DMS79 treated with DMSO at 0.1 percent for 48 hours (cell line): ENCODE measurements at places on chromosomes 2 and 18.

- no peak for DNase-seq
Measured at GRCh38 chr2:37739153-37739552, 67.7 kb upstream of the CDC42EP3 start.

GRCh38 chr2:76310894-76311633 is 600.3 kb upstream of the GCFC2 start:
- DNase-seq, result peak; percentile 13

DNA sequence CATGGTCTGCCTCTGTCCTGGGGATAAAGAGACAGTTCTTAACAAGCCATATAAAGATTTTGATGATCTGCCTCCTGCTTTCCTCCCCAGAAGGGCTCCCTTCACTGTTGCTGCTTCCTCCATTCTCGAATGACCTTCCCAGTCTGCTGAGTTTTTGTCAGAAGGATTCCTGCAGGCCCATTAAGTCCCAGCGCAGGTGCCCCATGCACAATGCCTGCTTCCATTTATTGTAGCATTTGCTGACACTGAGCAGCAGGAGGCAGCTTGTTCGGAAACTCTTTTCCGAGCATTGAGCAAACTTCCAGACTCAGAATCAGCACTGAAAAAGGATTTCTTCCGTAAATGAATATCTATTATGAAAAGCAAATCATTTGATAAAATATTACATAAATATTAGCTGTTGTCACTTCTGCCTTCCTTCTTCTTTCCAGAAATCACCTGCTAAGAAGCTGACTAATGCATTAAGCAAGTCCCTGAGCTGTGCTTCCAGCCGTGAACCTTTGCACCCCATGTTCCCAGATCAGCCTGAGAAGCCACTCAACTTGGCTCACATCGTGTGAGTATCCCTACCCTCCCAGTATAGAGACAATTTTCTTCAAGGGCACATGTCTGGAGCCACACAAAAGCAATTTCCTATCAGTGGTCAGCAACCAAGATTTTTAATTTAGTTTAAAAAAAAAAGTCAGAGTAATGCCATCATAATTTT is 110.4 kb downstream of the DTNA start:
- no peak for DNase-seq

DNA sequence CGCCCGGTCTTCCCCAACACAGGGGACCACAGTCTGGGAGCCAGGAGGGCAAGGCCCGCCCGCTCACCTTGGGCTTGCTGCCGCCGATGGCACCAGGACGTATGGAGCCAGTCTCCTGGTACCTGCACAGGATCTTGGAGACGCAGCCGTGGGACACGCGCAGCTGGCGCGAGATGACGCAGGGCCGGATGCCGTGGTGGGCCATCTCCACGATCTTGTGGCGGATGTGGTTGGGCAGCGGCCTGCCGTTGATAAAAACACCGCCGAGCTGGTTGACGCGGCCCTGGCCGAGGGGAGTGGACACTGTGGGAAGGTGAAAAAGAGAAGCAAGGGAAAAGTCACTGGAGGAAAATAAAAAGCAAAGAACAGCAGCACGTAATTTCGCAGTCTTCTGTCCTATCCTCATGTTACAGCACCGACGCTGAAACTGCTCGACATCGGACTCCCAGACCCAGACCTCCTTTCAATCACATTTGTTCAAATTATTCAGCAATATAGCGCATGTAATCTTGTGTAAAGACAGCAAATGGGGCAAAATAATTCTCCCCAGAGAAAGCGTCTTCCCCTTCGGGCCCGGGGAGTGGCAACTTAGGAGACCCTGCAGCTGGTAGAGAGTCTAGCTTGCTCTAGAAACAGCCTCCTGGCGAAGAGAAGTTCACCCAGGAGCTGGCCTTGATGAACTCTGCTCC is 1.7 kb downstream of the PAX3 start:
- no peak for DNase-seq

DNA sequence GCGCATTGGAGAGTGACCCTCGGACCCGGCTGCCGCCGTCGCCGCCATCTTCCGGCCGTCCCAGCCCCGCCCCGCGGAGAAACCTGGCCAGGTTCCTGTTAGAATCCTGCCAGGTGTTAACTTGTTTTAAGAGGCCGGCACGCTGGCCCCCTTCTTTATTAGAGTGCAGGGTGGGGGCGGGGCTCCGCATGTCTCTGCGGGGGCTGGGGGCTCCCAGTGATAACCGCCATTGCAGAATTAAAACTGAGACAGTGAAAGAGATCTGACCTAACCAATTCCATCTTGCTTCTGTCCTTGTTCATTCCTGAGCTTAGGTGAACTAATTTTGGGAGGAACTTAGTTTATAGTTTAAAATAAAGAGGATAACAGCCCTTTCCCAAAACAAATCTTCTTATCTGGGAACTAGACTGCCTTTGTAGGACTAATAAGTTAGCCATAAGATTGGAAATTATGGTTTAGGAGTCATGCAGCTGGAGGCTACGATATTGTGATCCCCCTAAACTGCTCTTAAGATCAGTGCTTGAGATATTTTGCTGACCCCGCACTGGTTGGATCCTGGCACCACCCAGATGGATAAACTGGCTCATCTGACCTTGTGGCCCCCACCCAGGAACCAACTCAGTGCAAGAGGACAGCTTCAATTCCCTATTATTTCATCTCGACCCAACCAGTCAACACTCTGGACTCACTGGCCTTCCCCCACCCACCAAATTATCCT is 543 bp upstream of the STARD7 start:
- DNase-seq, result peak; percentile 86

DNA sequence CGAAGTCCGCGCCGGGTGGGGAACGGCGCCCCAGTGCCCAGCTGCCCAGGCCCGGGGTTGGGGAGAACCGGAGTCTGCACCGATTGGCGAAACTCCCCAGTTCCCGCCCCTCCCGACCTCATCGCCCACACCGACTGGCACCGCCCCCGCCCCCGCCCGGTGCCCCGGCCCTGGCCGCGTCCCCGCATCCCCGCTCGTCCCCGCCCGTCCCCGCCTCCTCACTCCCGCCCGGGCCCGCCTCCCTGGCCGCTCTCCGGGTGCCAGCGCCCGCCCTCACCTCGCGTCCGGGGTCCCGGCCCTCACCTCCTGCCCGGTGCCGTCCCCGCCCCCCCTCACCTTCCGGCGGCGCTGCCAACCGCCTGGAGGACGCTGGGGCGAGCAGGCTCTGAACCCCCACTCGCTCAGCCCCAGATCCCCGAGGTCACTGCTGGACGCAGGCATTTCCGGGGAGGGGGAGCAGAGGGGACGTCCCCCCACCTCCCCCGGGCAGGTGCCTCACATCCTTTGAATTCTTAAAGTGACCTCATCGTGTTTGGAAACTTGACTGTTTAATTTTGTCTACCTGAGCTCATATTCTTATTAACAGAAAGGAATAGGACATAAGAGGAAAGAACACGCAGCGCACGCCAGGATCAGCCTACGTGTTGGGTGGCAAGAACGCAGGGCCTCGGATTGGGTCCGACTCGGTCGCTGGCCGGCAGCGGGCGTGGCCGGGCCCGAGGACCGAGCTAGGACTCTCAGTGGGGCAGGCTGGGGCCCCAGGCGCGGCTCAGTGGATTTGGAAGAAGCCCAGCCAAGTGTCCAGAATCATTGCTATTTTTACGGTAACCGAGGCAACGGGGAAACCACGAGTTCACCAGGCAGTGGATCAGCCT is at the start of gene FAM110C:
Gene FAM110C, minus strand, starts transcription at position 35 of the 875 bp plus-strand sequence. CDS start 120 bp downstream, outside the sequence.
- peak; percentile 39 for DNase-seq

DNA sequence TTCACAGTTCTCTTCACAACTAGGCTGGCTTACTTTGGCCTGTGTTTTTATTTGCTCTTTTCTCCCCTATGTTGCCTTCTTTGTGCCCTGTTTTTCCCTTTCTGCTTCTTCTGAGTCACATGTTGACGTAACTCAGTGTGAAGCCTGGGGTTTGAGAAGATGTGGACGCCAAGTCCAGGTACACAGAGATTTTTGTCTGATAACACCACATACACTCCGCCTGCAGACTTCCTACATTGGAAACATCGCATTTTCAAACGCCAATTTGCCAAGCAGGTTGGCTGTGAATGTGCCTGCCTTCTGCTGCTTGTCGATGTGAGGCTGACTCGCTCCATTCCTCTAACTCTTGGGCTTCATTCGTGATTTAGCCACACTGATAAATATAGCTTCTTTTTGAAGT is 62.6 kb upstream of the FN1 start:
- no peak for DNase-seq
